ENCODE measurements at places on chromosomes 5 and 9.

DNA sequence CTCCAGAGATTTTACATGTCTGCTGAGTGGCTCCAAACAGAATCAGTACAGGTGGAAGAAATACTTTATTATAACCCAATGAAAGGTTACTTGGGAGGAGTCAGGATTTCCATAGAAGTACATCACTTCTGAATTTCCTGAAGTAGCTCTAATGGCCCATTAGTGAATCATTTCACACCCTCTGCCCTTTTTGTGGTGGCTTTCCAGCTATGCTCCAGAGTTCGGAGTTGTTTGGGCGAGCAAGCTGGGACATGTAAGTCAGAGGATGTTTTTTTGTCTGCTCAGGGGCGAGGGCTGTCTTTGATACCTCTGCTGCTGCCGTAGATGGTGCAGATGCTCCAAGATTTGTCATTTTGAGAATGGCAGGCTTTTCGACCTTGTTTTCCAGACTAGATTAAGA, 226.1 kb downstream of the GOLPH3 start:
- no peak for DNase-seq

GRCh38 chr5:163586531-163586956, 81.1 kb downstream of the MAT2B start:
- DNase-seq: no peak

GRCh38 chr5:69450116-69450515, 35.2 kb downstream of the MARVELD2 start:
- DNase-seq: no peak

DNA sequence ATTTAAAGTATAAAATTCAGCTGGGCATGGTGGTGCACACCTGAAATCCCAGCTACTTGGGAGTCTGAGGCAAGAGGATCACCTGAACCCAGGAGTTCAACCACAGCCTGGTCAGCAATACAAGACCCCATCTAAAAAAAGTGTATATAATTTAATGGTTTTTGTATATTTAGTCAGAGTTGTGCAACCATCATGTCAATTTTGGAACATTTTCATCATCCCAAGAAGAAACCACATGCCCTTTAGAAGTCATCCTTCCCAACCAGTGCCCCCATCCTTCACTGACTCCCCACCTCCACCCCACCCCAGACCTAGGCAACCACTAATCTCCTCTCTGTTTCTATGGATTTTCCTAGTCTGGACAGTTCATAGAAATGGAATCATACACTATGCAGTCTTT, 18.8 kb upstream of the TEK start:
- DNase-seq: no peak

DNA sequence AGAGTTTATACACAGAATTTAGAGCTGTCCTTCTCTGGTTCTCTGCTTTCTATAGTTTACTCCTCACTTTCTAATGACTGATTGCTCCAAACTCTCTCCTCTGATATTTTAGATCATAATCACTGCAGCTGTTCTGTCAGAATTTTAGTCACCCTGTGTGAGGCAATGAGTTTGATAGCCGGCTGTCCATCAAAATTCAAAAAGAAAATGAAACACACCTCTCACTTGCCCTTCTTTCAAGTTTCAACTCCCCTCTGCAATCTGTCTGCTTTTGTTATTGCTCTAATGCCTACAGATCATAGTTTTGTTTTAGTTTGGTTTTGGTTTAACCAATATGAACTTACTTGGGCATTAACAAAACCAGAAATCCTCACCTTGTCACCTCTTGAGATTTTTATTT, 23.3 kb upstream of the ABLIM3 start:
- no peak for DNase-seq

DNA sequence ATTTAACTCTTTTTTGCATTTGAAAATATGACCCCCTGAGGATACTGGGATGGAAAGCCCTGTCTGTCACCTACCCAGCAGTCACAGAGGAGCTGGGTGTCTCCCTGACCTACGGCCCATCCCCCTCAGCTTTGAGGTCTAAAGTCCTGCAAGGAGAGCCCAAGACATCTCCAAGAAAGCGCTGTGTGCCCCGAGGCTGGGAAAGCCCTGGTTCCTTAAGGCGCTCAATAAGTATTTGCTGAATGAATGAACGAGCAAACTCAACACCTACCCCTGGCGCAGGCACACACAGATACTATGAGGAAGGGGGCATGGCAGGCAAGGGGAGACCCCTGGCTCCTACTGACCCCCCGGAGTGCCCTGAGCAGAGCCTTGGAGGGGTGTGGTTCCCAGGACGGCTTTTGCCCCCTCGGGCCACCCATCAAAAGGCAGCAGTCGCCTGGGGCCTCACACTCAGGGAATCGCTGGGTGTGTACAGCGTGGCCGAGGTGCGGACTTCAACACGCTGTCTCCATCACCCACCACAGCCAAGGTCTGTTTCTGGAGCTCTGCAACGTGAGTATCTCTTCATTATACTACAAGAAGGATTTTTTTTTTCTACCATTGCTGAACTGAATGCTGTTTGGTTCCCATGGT, 211.6 kb downstream of the ERCC6L2 start:
- DNase-seq: no peak

- no peak for DNase-seq
Measured at GRCh38 chr9:14347406-14348122, 33.6 kb upstream of the NFIB start.

DNA sequence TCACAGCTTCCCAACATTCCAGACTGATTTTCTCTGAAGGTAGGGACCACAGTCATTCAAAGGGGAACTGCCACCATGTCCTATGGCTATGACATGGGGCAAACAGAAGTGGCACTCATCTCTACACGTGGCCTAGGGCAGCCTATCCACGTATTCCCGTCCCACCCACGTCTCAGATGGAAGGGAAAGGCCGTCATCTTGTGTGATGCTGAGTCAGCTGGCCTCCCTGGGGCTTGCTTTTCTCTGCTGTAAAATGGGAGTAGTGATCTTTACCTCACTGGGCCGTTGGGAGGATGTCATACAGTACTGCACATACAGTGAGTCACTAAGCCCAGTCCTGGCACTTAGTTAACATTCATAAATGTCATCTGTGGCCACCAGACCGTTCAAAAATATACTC, 72.3 kb downstream of the RAPGEF1 start:
- peak; percentile 36 for DNase-seq

GRCh38 chr9:38523121-38523520, 97.3 kb downstream of the ANKRD18A start:
- DNase-seq: no peak
